Right renal cortex interstitium (tissue), 3 donors: ENCODE measurements at places on chromosomes 2 and 18. TPM values are rescaled to one million over a fixed set of nuclear protein-coding genes. Genes with fewer than 3 reads are reported as not detected.

The MOCOS gene
- 1.1 TPM for polyA plus RNA-seq

The PSD4 gene
- polyA plus RNA-seq, result 10.9 TPM

DNA sequence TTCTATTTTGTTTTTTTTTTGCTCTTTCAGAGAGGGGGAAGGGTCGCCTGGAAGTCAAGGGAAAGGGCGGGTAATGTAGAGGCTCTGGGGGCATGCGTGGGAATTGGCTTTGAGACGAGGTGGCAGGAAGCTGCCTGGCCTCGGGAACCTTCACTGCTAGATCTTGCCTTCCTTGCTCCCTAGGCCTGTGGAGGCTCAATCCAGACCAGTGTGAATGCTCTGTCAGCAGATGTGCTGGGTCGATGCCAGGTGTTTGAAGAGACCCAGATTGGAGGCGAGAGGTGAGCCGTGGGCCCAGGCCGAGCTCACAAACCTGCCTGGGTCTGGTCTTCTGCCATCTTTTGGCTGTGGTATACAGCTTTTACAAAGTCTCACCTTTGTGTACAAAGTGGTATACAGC is 15.5 kb downstream of the CCT7 start:
- no peak for DNase-seq

DNA sequence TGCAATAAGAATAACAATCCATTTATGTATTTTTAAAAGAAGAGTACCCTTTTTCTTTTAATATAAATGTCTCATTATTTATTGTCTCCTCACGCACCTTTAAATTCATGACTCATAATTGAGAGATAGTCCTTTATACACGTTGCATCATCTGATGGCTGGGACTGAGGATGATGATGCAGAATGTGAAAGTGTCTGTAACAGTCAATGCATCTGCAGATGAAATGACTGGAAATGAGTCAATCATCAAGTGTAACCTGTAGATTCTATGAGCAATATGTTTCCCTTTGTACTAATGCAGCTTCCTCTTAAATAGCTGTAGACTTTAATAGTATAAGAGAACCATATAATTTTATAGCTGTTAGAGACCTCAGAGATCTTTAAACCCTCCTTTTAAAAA is 26.1 kb upstream of the SYT4 start:
- DNase-seq, result no peak

DNA sequence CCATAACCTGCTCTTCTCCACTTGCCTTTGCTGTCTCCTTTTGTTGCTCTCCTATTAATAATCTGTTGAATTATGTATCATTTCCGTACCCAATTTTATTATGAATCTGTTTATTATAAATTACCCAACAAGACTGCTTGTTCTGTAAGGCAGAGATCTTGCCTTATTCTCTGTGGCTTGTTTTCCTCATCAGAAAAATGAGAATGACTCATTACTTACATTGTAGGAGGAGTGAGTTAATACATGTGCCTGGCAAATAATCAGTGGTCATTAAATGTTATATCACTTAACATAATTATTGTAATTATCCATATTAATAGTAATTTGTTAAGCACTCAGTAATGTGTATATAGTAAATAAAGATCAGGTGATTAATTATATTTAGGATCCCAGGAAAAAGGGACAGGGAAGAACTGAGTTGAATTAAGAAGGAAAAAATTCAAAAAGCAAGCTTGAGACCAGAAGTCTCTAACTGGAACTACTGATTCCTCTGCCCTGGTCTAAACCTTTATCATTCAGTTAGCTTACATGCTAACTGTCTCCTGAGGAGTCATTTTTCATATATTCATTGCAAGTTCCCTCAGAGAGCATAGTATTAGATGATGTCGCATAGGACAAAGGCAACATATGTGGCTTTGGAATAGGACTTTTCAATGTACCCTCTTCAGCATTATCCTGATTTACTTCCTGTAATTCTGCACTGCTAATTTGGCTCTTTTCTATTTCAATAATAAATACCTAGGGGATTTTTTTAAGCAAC is 335.7 kb downstream of the GALNT13 start:
- DNase-seq, result no peak

DNA sequence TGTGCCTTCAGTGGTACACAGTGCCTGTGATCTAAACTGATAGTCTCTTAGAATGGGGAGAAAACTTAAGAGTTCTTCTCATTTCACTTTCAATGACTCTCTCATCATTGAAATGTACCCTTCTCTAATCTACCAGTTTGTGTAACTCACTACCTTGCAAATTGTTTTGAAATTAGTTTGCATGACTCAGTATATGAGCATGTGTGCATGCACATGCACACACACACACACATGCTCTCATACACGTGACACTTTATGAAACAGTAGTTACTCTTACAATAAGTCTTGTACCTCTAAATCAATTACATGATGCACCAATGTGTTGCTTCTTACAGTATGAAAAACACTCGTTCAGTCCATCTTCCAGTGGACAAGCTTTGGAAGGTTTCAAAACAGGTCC is 10.6 kb downstream of the LYPD6B start:
- no peak for DNase-seq

DNA sequence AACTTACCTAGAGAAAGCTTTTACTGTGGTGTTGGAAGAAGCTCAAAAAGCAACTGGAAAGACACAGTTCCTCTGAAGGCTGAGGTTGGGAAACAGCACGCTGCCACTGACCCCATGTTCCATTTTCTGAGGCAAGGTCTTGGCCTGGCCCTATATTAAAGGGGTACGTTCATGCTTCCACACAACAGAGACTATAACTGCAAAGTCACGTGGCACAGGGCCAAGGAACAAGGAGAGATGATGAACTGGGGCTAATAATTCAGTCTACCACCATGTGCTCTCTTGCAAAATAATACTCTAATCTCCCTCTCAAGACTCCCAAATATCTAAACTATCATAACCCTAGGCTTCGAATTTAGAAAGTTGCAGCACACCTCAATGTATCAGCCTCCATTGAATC is 381.6 kb downstream of the DSEL start:
- no peak for DNase-seq

DNA sequence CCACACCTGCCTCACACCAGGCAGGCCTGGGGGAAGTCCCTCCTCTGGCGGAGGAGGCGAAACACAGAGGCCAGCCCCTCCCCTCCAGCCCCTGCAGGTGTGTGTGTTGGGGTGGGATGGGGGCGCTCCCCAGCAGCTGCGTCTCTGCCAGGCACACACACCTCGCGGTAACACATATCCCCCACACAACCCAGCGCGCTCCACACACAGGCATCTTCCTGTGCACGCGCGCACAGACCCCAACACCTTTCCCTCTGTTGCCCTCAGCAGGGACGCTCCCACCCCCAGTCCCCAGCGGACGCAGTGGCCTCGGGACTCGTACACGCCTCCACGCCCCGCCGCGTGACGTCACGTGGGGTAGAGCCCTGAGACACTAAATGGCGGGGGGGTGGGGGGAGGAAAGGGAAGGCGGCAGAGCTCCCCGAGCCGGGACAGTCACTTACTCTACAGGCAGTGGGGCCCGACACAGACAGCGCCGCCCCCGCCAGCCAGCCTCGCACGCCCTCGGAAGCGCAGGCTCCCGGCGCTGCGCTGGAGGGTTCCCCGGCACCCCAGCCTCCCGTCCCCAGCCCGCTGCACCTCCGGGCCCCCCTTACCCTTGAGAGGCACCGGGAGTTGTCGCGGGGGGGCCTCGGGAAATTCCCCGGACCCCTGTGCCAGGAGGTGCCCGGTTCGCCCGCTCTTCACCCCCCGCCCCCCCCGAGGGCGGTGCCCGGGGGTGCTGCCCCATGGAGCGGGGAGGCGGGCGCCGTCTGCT is at the start of gene WNT10A:
TSS of gene WNT10A (plus strand) at position 751 of the 757 bp plus-strand sequence. CDS start 144 bp downstream, outside the sequence.
- DNase-seq, result no peak

DNA sequence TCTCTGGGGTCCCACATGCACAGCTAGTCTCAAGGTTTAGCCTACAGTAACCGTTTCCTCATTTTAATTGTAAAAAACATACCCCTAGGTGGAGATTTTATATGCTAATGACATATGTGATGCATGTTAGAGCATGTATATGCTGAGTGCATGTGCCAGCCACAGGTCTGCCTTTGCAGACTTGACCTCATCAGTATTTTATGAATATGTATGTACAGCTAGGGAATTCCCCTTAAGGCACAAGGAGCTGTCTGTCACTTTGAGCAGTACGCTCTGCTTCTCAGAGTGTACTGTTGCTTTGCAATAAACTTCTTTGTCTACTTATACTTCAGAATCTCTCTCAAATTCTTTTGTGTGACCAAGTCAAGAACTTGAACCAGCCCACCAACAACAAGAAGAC is 131.2 kb upstream of the ERBB4 start:
- DNase-seq, result no peak
